ENCODE measurements at places on chromosomes 13 and 19.

DNA sequence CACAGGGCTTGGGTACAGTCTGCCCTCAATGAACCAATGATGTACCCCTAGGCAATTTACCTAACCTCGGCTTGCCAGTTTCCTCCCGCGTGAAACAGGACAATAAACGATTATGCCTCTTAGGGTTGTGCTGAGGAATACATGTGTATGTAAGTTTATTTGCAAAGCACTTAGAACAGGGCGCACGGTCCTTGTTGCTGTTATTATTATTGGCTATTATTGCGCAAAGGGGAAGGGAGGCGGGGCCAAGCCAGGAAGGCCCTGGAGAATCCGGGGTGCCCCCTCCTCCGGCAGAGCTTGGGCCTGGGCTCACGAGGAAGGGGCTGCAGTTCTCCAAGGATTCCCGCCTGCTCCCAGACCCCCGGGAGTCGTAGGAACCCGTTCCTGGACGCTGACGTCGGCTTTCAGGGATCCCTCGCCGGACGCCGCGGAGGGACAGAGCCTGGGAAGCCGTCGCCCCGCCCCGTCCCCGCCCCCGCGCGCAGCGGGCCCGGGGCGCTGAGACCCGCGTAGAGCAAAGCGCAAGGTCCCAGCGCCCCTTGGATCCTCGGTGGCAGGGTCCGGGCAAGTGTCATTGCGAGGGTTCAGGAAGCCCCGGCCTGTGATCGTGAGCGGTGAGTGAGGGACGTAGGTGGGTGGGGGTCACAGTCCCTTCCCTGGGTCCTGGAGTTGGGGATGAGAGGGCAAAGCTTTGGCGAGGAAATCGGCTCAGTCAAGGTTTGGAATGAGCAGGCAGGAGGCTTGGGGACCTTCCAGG, at the start of gene TMEM91:
TMEM91 (plus strand) TSS at position 293 of the 757 bp plus-strand sequence. CDS start 1,777 bp downstream, outside the sequence.
- peak; percentile 65 for DNase-seq

DNA sequence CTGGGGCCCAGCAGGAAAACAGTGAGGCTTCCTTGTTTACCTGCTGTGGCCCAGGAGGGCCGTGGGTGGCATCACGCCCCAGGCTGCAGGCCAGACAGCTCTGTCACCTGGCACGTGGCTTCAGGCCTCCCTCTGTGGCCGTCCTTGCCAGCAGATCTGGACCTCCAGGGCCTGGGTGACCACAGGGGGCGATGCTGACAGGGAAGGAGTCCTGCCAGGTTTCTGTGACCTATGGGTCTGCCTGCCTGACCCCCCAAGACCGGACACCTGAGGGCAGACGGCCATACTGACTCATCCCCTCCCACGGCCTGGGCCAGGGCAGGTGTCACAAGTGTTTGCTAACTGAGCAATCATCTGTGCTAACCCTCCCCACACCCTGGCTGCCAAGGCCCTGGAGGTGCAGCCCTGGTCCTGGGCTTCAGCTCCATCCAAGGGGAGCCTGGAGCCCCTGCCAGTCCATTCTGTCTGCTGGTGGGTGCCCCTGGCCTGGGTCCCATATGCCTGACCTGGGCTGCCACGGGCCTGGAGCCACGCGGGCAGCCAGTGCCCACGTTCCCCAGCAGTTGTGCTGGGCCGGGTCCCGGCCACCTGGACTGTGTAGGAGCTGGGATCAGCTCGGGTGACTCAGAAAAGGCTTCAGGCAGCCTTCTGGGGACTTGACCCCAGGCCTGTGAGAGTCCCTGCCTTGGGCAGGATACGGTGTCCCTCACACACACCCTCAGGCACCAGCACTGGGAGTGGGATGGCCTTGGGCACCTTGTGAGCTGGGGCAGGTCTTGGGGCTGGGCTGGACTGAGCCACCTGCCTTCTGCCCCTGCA, 3.7 kb downstream of the CDC34 start:
- DNase-seq: no peak

DNA sequence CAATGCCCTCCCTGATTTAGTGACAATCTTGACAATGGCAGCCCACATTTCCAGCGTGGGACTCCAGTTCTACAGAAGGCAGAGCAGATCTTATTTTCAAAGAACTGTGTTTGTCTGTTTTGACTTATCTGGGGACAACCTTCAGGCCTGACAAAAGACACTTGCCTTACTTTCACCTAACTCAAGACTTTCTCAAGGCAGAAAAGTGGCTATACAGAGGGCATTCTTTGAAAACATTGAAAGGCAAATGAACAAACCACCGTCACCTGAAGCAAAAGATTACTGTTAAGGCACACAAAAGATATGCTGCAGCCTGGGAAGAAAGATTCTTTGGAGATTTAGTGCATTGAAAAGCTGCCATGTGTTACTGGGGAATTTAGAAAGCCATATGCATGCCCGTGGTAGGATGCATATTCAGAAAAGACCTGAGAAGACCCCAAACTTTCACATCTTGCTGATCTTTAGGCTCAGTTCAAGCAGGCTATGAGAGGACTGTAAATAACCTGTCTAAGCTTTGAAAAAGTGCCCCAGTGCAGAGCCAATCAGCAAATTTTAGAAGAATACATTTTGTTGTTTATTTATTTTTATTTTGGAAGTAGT, 82.8 kb downstream of the TSC22D1 start:
- DNase-seq: no peak

DNA sequence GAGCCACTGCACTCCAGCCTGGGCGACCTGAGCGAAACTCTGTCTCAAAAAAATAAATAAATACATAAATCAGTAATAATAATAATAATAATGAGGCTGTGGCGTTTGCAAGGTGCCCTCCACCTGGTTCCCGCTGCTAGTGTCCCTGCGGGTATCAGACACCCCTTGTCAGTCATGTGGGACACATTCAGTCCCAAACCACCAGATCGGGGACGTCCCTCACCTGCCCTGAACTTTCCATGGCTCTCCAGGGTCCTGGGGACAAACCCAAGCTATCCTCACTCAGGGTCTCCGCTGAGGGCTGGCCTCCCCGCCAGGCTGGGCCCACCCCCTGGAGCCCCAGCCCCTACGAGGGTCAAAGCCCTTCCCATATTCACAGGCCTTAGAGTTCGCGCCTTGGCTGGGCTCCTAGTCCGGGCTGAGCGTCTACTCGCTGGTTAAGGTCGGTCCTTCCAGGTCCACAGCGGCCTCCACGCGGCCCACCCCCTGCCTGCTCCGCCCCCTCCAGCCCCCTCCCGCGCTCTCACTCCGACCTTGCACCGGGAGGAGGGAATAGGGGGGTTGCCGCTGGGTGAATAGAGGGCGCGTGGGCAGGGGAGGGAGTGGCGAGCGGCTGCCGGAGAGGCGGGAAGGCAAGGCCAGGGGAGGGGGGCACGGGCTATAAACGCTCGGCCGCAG, 349 bp upstream of the KISS1R start:
- DNase-seq: no peak

DNA sequence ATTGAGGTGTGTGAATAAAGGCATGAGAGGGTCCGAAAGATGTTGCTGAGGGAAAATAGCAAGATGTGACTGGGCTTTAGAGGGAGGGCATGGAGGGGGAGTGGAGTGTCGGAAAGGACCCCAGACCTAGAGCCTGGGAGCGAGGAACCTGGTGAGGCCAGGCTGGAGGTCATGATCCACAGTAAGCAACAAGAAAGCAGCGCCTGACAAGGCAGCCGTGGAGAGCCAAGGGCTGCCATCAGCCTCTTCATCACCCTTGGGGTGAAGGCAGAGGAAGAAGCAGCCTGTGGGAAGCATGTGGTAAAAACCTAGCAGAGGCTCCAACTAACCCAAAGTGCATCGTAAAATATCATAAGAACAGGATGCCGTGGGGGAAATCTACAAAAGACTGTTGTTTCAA, 162.8 kb upstream of the SOX1 start:
- no peak for DNase-seq

GRCh38 chr13:40780822-40781401, 8.5 kb upstream of the SLC25A15 start:
- DNase-seq: peak; percentile 37

- peak; percentile 40 for DNase-seq
Measured at GRCh38 chr13:99590519-99591011, 89.3 kb downstream of the TM9SF2 start.

DNA sequence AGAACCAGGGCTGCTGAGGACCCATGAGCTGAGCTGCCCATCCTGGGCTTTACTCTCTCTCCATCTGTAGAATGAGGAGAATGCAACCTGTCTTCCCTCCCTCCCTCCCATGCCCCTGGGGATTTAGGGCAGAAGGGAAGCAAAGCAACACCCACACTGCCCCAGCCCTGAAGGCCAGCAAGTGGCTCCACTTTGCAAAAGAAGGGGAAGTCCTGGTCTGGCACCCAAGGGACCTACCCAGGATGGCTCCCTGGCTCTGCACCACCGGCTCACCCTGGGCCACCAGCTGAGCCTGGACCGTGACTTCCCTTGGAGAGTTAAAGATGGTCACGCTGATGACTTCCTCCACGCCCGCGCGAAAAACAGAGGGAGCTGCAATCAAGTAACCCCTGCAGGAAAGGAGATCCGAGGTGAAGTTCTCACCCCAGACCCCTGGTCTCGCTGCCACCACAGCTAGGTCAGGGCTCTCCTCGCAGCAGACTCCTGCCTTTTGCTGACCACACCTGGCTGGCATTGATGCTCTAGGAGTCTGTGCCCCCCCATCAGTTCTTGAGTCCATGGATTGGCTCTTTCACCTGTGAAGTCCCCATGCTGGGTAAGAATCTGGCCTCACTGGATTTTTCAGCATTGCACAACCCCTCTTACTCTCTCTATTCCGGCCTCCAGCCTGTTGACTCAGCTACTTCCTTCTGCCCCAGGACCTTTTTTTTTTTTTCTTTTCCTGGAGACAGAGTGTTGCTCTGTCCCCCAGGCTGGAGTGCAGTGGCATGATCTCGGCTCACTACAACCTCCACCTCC, 4.6 kb downstream of the CPAMD8 start:
- peak; percentile 45 for DNase-seq

DNA sequence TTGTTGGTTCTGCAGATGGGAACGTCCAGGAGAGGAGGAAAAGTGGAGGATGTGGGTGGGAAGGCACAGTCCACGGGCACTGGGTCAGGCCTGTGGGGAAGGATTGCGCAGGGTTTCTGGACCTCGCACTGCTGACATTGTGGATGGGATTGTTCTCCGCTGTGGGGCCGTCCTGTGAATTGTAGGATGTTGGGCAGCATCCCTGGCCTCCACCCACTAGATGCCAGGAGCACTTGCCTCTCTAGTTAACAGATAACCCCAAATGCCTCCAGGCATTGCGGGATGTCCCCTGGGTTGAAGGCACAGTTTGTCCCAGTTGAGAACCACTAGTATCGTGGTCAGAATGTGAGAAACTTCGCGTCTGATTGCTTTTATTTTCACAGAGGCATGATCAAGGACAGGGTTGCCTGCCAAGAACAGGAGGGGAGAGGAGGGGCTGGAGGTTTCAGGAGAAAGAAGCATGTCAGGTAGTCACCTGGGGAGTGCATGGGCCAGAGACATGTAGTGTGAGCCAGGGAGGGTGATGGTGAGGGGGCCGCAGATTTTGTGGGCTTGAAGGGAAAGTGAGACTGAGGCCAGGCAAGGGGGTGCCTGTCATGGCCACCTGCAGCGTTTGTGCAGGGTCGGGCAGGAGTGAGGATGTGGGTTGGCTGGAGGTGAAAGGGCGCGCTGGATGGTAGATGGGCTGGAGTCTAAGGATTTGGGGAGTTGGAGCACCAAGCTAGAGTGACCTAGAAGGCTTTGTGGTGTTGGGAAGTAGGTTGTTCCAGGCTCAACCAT, 3.2 kb downstream of the ZNF628 start:
- no peak for DNase-seq

GRCh38 chr13:99659866-99660554, 158.7 kb downstream of the TM9SF2 start:
- DNase-seq: no peak

DNA sequence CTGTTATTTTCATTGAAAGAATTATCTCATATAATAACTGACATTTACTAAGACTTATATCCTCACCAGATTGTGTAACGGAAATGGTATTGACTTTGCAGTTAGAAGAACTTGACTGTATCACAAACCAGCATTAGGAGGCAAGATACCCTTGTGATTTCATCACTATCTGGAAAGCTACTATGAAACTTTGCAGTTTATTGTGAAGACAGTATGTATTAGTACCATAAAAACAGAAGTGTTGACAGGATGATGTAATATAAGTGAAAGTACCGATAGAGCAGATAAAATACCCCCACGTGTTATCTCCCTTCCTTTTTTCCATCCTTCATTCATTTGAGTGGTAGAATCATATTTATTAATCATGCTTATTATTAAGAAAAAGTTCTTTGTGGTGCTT, 365.7 kb upstream of the KLHL1 start:
- DNase-seq: no peak

DNA sequence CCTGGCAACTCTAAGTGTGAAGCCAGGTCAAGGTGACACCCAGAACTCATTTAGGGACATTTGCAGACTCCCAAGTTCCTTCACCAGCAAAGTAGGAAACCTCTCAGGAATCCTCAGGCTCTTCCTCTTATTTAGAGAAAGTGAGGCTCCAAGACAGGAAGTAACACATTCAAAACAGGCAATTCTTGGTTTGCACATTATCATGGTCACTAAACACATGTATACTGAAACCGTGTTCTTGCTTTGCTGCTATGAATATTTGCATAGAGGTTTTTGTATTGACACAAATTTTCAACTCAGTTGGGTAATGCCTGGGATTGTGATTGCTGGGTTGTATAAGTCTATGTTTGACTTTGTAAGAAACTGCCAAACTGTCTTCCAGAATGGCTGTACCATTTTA, 13.2 kb upstream of the URI1 start:
- no peak for DNase-seq

GRCh38 chr19:5719274-5719960, 529 bp downstream of the LONP1 start:
- no peak for DNase-seq

GRCh38 chr13:41332829-41333228, 21.8 kb downstream of the NAA16 start:
- no peak for DNase-seq

DNA sequence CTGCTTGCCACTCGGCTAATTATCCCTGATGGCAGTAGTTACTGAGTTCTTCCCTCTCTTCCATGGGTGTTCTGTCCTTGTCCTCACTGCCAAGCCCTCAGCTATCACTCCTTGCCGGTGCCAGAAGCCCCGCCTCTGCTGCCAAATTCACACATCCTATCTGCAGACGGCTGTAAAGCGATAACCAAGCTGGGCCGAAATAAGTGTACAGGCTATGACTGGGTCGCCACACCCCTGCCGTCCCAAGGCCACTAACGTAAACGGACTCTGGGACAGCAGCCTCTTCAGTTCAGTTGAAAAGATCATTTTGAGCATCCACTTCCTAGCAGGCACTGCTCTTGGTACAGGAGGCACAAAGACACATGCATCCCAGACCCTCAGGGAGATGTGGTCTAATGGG, 13.3 kb downstream of the SLC7A1 start:
- DNase-seq: no peak

DNA sequence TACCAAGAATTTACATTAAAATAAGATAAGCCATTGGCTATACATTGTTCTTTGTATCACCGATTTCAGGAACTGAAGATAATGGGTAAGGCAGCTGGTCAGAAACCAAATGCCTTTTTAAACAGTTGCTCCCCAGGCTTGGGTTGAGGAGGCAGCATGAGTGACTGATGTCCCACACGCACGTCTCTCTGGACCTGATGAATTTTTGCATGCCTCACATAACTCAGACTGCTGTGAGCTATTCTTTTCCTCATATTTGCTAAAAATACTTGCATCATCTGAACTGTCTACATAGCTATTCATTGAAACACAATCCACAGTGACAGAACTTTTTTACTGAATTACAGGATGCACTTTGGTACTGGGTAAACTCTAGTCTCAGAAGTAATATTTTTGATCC, 123.6 kb upstream of the MAB21L1 start:
- peak; percentile 40 for DNase-seq

Measured in GM03348 (cell line).